ENCODE measurements at places on chromosomes 3 and 15.

DNA sequence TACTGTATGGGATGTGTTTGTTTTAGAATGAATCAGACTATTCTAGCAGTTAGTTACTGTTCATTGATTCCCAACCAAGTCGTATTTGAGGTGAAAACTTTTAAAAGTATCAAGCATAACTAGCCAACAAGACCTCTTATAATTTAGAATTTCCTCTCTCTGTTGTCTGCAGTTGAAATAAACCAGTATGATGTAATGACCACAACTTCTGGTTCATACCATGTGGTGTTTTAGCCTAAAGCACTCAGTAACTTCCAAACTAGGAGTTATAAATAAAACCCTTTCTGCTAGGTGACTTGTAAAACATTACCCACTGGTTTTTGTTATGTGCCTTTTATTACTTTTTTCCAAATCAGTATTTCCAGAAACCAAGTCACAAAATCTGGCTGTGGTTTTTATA, 19.8 kb upstream of the P2RY12 start:
- no peak for DNase-seq

DNA sequence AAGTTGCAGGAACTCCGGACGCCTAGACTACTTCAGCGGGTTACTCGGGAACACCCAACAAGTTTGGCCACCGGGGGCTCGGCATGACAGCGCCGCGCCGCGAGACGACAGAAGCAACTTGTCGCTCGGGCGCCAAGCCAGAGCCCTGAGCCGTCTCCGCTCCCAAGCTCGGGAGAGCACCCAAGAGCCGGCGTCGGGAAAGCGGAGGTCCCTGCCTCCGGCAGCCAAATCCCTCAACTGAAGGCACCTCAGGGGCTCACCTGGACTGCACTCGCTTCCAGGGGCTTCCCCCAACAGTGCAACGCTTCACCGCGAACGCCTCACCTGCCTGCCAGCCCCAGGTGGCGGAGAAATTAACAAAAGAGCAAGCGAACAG, 640 bp downstream of the MB21D2 start:
- DNase-seq = peak; percentile 79

DNA sequence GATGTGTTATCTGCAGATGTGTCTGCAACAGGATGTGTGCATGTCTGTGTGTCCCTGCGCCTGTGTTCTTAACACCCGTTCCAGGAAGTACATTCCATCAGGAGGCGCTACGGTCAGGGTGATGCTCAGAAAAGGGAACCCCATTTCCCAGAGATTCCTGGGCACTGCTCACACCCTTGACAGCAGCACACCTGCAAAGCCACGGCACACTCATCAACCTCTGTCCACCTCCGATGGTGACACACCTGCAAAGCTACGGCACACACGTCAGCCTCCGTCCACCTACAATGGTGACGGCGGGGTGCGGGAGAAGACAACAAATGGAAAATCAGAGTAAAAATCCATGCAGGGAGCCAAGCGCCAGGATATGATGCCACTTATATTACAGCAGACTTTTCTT, 55.4 kb downstream of the NIPA2 start:
- no peak for DNase-seq

GRCh38 chr15:63772520-63772919, 61.2 kb downstream of the HERC1 start:
- no peak for DNase-seq

DNA sequence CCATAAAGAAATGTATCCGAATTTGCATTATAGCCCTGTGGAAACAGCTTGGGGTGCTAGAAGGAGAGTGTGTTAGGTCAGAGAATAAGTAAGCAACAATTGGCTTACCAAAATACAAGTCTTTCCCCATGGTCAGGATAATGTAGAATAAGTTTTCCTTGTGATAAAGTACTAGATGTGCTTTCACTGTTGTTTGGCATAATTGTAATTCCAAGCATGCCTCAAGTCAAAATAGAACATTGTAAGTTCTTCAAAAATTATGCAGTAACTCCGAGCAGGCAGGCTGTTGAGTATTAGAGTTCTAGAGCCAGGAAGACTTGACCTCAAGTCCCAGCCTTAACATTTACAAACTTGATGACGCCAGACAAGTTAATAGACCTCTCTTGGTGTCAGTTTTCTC, 242.0 kb downstream of the TUSC7 start:
- DNase-seq = no peak

DNA sequence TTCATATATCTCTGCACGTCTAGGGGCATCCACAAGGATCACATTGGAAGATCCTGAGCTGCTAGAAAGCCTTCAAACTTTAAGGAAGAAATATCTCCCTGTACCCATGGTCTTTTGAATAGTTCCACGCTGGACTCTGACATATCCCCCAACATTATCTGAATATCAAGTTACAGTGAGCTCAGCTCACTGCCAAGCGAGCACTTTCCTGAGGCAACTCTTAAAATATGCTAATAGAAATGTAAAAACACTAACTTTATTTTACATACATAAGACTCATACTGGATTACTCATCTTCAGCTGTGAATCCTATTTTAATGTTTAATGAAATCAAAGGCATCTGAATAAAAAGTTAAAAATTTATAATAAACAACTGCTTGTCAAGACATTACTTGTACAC, 420.2 kb upstream of the CCDC54 start:
- no peak for DNase-seq

DNA sequence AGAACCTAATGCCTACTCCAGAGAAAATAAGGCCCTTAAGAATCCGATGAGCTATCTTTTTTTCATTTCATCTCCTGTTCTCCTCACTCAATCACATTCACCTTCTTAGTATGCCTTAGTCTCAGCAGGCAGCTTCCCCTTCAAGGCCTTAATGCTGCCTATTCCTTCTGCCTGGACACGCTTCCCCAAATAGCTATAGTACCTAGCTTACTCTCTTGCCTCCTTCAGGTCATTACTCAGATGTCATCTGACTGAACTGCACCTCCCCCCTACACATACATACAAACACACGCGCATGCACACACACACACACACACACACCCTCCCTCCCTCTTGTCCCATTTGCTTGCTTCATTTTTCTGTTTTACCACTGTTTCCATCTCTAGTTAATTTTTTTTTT, 191.5 kb upstream of the MLF1 start:
- DNase-seq = no peak

DNA sequence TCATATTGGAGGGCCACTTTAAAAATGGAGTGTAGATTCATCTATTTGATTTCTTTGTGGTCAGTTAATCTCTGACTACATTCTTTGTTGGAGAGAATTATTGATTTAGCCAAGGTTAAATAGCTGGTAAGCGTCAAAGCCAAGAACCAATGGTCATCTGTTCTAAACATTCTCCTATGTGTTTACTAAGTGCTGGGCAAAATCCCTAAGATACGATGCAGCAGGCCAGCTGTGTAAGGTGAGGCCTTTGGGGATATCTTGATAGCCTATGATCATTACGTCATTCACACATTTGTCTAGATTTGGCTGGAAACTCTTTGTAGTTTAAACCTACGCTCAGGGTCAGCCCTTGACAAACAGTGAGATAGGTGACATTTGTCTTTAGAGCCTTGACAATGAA, 236.2 kb downstream of the NR1D2 start:
- DNase-seq = no peak

Measured in activated effector memory CD4-positive, alpha-beta T cell treated with anti-CD3 and anti-CD28 coated beads, Interleukin-2, amount 50 U/mL, for 16 hours (primary cell).